Activated CD4-positive, alpha-beta memory T cell treated with anti-CD3 and anti-CD28 coated beads, Interleukin-2, amount 10 ng/mL, durations not matched to agents 7 days and 5 days (primary cell): ENCODE measurements at places on chromosomes 2 and 18.

DNA sequence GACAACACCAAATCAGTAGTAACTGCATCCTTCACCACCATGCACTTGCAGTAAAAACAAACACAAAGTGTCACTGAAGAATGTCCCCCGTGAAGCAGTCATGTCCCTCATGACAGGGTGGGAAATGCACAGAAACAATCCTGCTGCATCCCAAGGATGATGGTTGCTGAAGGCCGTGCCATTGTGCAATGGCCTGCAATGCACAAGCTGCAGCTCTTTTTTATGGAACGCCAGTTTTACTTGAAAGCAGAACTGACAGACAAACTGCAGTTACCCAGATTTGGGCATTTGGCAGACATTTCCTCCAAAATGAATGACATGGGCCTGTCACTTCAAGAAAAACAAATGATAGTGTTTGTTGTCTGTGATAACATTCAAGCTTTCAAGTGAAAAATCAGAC, 2.4 kb upstream of the CHST10 start:
- DNase-seq, result no peak
- H3K27me3 ChIP-seq, result peaks cover 11% of the 10 kb centered on the region
- H3K4me1 ChIP-seq, result peaks cover 13% of the 10 kb centered on the region
- H3K4me3 ChIP-seq, result no peak overlapping the region

DNA sequence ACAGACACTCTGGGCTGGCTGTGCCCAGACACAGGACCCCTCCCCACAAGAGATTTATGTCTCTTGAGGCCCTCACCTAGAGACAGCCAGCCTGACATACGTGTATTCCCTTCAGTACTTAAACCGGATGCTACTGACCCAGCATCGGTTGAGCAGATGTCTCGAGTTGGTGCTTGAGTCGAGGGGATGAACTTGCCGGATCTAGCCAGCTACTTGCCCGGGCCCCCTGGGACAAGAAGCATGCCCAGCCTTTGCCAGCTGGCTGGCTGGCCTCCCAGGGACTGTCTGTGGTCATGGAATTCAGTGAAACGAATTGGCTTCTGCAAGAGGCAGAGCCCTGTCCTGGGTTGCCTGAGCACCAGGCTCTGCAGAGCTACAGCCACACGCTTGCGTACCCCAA, 36.0 kb downstream of the DNMT3A start:
- H3K4me3 ChIP-seq, result no peak overlapping the region
- DNase-seq, result no peak
- no peaks in the 10 kb centered on the region for H3K27me3 ChIP-seq
- H3K4me1 ChIP-seq, result peaks cover 44% of the 10 kb centered on the region
- no peak overlapping the region for H3K27ac ChIP-seq
- peaks cover 65% of the 10 kb centered on the region for H3K36me3 ChIP-seq

GRCh38 chr18:58754544-58755068, 83.3 kb downstream of the MALT1 start:
- H3K27me3 ChIP-seq, result peaks cover 7% of the 10 kb centered on the region
- H3K4me3 ChIP-seq, result no peak overlapping the region
- H3K36me3 ChIP-seq, result peaks cover 14% of the 10 kb centered on the region
- H3K27ac ChIP-seq, result no peak overlapping the region
- H3K4me1 ChIP-seq, result peaks cover 2% of the 10 kb centered on the region

- H3K27ac ChIP-seq, result no peak overlapping the region
- H3K27me3 ChIP-seq, result no peaks in the 10 kb centered on the region
- no peaks in the 10 kb centered on the region for H3K4me1 ChIP-seq
- no peak for DNase-seq
- no peaks in the 10 kb centered on the region for H3K36me3 ChIP-seq
- H3K4me3 ChIP-seq, result no peak overlapping the region
These were observed 677.1 kb upstream of the DDX18 start for GRCh38 chr2:117137371-117137770.

DNA sequence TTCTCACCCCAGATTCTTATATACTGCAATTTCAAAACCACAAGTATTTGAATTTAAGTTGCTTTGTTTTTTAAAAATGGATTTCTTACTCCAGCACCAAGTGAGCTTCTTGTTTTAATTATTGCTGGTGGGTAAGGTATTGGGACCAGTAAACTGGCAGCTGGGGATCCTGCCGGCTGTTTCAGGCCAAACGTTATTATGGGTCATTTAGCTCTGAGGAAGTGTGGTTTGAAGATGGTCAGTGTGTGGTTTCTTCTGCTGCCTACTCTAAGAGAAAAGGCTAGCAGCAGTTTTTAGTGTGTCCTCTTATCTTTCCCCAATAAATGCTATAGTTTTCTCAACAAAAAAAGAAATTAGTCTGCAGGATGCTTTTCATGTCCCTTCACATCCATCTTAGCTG, 30.6 kb downstream of the CFAP221 start:
- peaks cover 3% of the 10 kb centered on the region for H3K4me1 ChIP-seq
- H3K4me3 ChIP-seq, result no peak overlapping the region
- no peak overlapping the region for H3K27ac ChIP-seq
- no peak for DNase-seq
